ENCODE measurements at places on chromosomes 5 and 9.
A peak's percentile ranks its signal among the peaks of the same experiment; 100 is the strongest.

DNA sequence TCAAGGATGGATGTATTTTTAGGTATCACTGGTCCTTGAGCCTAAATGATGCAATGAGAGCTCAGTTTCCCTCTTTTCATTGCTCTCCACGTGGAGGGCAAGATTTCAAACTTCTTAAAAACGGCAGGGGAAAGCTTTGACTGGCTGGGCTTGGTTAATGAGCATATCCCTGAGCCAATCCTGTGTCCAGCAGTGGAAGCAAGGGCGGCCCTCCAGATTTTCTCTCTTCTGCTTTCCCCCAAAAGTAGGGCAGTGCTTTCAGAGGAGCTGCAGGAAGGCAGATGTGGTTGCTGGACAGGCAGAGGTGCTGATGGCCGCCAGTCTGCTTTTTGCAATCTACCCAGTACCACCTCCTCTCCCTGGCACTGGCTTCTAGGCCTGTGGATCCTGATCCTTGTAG, 30.0 kb upstream of the TBC1D2 start:
- DNase-seq, result no peak

DNA sequence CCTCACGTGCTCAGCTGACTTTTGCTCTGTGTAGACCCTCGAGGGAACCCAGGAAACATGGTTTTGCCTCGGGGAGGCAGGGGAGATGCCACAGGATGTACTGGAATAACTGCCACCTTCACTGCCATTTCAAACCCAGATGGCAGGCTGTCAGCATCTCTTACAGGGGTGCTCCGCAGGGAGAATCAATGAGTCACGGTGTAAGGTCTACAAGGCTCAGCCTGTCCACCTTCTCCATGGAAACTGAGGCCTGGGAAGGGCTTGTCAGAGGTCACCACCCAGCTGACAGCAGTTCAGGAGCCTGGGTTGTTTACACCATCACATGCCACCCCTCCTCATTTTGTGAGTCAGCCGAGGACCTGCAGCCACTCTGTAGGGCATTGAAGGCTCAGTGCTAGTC, 30.8 kb downstream of the DAB2IP start:
- no peak for DNase-seq

DNA sequence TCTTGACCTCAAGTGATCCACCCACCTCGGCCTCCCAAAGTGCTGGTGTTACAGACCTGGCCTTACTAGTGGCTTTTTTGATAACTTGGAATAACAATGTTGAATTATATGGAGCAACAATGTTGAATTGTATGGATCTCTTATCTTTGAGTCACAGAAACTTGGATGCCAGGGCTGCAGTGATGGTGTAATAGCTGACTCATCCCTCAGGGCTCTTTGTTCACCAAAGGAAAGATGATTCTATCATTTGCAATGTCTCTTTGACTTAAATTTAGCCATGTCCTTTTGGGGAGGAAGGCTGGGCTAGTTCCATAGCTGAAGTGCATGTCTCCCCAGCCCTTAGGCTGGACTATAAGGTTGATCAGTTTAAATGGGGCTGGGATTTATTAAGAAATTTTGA, 172.3 kb downstream of the PDZD2 start:
- peak; percentile 93 for DNase-seq

DNA sequence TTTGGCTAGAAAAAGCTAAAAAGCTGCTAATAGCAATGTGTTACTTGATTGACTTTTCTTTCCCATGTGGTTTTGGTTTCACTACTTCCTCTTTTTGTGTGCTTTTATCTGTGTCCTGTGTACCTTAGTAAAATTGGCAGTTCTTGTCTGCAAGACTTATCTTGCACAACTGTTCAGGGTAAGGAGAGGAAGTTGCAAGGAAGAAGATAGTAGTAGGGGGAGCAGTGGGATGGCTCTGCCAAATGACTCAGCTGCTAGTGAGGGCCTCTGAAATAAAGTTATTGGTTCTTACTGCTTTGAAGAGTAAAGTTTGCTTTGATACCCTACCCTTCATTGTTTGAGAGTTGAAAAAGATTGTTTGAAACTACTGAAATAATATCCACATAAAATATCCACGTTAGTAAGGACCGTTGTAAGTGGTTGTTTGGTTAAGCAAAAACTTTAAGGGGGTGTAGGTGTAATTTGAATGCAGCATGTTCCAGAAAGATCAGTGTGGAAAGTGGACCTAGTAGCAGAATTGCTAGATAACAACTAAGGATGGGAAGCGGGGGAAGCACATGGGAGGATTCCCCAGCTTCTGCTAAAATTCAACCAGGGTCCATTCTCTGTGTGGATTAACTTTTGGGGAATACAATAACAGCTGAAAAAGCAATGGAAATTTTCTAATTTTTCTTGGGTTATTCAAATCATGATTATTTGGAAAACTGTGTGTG, 123.5 kb downstream of the SCAMP1 start:
- DNase-seq, result no peak

GRCh38 chr9:93136011-93136440, 2.0 kb upstream of the NINJ1 start:
- no peak for DNase-seq

DNA sequence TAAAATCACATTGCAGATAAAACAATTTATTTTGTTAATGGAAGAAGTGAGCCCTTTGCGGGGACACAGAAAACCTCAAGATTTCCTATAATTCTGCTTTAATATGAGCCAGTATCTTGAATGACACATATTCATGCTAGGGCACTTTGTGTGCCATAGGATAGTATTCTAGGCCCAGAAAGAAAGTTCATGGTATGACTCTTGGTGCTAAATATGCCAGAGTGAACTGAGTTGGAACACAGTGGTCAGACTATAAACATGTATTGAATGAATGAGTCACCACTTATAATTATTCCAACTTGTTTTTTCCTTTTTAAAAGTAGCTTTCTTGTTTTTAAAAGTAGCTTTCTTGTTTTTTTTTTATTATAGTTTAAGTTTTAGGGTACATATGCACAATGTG, 46.0 kb downstream of the ADAMTS19 start:
- peak; percentile 72 for DNase-seq

DNA sequence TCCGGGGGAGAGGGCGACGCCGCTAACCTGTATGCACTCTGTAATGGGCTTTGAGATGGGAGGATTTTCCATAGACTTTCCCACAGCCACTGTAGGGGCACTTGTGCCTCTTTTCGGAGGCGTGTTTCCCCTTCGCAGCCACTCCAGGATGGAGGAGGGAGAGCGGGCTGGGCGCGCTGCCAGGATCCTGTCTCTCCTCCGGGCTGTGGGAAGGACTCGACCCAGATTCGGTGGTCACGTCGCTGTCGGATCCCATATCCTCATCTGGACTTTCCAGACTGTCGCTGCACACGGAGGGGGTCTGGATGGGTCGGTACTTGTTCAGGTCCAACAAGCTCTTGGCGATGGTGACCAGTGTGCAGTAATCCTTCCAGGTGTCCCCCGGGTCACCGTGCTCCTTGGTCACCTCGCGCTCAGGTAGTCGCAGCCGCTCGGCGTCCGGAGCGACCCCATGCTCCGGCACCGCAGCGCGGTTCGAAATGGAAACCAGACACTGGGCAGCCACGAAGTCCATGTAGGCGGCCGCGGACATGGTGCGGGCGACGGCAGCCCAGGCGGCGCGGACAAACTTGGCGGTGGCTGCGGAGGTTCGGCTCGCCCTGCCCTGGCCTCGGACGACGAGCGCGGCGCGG, 1.5 kb downstream of the KLF9 start:
- DNase-seq, result peak; percentile 76

DNA sequence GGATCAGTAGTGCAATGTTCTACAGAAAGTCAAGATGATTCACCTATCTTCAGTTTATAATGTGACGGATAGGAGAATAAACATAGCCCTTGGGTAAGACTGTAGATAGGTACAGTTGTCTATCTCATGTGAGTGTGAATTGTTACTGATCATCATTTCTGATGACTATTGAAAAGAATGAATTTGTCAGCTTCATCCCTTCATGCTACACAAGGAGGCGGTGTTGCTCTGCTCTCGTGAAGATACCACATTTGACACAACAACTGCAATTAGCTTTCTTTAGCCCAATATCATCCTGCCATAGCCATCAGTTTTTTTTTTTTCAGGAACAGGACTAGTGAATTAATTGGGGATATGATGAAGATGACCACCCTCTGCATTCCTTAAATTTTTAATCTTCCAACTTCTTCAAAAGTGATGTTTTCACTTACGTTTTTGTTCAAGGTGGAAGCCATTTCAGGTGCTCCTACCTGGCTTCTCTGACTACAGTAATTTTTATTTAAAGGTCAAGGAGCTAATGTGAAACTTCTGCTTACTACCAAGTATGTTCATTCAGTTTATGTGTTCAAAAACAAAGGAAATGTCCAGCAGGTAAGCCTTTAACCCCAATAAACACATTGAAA, 152.9 kb upstream of the MOCS2 start:
- DNase-seq, result peak; percentile 58

GRCh38 chr5:123809594-123810221, 297.7 kb downstream of the CSNK1G3 start:
- no peak for DNase-seq

- DNase-seq, result peak; percentile 14
Measured at GRCh38 chr5:102792705-102793104, 37.6 kb downstream of the PAM start.

DNA sequence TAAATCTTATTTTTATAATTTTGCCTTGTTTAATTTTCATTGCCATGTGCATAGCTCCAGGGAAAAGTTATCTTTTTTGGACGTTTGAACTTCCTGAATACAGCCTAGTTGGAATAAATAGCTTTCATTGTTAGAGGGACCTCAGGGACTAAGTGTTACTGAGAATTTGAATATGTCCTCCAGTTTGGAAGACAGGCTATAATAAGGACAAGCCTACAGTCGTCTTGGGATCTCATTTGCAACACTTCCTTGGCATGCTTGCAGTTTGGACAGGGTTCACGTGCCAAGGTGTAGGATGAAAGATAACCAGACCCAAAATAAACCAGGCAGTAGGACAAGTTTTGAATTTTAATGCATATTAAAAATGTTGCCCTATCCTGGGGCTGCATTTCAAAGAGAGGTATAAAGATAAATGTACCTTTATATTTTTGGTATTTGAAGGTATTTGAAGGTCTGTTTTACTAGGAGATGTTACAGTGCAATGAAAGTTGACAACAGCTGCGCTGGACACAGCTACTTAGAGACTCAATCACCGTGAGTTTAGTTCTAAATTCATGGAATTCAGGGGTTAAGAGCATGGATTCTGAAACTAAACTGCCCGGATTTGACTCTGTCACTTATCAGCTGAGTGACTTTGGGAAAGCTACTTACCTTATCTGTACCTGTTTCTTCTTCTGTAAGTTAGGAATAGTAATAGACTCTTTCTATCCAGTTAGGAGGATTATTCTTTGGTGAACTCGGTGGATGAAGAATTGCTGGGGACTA, 134.1 kb downstream of the ACTBL2 start:
- DNase-seq, result no peak
